ENCODE measurements at places on chromosomes 2 and 18.

DNA sequence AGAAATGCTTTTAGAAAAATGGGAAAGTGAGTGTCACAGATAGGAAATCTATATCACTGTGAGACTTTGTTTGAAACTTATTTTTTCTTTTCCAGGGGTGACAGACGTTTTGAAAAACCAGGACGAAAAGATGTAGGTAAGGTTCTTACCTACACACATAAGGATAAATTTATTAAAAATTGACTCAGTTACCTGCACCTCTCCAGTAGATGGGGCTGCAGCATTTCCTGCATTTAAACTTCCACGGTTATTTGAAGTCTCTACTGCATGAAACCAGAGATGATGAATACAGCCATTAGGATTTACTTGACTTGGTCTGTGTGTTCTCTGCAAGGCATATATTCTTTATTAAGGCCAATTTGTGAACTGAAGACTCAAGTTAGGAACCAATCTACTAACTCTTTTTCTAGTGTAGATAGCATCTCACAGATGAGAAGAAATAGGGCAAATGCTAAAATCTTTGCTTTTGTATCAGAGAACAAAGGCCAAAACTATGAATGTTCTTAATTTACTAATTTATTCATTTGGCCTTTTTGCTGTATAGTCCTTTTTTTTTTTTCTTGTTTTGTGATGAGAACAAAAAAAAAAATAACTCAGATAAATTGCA is 15.0 kb downstream of the KCNJ13 start:
- no peak for DNase-seq

DNA sequence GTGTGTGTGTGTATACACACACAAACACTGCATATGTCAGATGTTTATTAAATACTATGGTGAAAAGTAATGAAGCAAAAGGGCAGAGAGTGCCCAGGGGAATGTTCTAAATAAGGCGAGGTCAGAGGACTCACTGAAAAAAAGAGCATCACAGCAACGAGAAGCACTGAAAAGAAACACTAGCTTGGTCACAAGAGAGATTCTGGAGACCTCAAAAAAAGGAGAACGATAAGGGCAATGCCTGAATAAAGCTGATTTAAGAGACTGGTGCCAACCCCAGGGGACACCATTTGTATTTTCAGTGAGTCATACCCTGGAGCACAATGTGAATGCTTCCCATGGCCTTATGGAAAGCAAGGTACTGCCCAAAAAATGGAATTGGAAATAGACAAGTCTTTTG is 14.5 kb downstream of the SLC40A1 start:
- DNase-seq, result no peak

DNA sequence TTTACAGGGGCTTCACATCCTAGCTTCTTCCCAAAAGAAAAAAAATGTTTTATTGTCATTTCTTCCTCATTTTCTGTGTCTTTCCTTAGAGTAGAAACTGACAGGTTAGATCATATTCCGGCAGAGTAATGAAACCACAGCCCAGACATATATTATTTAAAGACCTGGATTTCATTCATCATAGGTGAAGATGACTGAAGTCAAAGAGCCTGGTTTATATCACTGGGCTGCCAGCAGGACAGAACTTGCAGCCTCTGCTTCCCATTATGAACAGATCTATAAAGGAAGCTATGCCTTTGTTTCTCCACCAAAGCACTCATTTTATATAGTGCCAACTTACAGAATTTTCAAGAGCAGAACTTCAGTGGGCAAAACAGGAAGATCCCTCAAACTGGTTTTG is 137.9 kb downstream of the METTL4 start:
- DNase-seq, result no peak

DNA sequence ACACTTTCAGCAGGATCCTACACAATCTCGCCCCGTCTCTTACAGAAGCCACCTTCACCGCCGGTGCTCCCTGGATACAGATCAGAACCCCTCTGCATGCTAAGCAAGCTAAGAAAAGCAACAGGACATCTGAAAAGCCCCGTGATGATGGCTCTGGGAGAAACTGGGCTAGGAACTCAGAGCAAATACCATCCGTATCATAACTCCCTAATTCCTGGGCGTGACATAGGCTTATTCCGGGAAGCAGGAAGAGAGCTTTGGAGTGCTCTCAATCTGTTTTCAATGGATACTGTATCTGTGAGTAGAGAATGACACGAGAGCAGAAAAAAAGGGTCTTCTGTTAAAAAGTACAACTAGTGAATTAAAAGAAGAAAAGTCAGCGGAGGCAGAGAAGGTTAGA is 121.6 kb downstream of the SPP2 start:
- no peak for DNase-seq

- no peak for DNase-seq
These were observed 104.5 kb upstream of the TTC39C start for GRCh38 chr18:23910032-23910431.

- no peak for DNase-seq
These were observed 221.6 kb downstream of the PIK3C3 start for GRCh38 chr18:42176599-42176998.

GRCh38 chr2:205650450-205650849 is 31.9 kb upstream of the NRP2 start:
- DNase-seq, result no peak

DNA sequence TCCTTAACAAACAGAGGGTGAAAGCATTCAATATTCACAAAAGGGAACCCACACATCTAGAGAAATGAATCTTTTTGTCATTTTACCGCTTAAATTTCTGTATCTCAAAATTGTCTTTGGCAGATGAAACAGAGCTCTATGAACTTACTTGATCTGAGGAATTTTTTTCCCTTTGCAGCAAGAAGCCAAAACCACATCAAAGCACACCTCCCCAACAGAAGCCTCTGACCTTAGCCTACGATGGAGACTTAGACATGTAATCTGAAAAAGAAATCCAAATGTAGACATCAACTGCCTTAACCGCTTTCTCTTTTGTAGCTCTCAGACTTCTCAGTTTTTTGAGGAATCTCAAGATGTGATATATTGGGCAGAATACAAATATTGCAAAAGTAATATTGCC is 287.9 kb upstream of the HNMT start:
- DNase-seq, result no peak

GRCh38 chr2:98869272-98869641 is 66.8 kb downstream of the CRACDL start:
- DNase-seq, result no peak

GRCh38 chr2:181553244-181553643 is 96.1 kb downstream of the ITGA4 start:
- no peak for DNase-seq

GRCh38 chr2:133768658-133769435 is 200.6 kb upstream of the NCKAP5 start:
- no peak for DNase-seq

GRCh38 chr2:200247494-200247893 is 59.0 kb upstream of the SPATS2L start:
- no peak for DNase-seq

DNA sequence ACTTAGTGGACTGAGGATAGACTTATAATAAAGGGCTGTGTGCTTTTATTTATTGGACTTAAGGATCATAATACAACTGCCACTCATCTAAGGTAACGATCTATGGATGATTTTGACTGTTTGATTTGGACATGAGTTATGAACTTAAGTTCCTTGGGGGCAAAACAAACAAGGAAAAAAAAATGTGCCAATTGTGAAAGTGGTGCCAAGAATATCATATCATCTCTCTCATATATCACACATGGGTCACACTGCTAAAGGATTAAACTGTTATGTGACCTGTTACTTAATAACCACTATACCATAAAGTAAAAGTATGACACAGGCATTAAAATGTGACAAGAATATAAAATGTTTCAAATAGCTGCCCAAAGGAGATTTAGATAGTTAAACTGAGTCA is 886.3 kb downstream of the ERBB4 start:
- no peak for DNase-seq

DNA sequence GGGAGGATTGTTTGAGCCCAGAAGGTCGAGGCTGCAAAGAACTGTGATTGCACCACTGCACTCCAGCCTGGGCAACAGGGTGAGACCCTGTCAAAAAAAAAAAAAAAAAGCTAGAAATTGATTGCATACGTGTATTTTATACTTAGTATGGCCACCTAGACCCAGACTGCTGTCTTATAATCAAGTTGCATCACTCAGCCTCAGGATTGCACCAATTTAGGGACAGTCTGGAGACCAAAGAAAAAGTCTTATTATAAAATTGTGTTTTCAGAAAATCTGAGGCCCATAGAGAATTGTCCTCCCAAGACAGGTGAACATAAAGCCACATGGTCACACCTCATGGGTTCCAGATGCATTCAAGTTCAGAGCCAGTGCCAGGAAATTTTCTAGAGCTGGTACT is 17.1 kb upstream of the PLEKHM3 start:
- no peak for DNase-seq

DNA sequence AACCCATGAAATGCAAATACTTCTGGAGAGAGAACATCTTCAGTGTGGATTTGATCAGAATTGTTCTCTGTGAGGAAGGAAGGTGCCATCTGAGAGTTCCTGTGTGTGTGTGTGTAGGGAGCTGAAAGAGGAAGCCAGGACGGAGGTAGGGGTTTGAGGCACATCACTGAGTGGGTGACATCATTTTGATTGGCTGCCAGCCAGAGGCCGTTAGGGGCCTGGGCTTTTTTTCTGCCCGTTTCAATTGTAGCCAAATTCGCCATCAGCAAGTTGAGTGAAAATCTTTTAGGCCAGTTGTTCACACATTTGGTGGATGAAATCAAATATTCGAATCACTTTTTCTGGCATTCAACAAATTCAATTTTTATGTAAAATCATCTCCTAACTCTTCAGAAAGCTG is 48.9 kb downstream of the TSN start:
- no peak for DNase-seq

DNA sequence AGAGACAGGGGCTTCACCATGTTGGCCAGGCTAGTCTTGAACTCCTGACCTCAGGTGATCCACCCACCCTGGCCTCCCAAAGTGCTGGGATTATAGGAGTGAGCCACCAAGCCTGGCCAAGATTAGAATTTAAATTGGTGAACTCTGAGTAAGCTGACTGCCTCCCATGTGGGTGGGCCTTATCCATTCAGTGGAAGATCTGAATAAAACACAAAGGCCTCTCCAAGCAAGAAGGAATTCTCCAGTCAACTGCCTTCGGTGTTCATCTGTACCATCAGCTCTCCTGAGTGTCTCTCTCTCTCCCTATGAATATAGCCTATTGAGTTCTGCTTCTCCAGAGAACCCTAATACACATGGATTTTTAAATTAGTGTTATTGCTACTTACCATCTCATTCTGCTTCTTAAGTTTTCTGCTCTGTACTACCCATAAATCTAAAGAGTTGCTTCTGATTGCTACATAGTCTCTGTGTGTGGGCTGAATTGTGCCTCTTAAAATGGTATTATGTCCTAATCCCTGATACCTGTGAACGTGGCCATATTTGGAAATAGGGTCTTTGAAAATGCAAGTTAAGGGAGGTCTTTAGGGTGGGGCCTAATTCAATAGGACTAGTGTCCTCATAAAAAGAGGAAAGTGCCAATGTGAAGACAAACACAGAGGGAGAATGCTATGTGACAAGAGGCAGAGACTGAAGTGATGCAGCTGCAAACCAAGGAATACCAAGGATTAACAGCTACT is 36.3 kb downstream of the FBXO11 start:
- no peak for DNase-seq

DNA sequence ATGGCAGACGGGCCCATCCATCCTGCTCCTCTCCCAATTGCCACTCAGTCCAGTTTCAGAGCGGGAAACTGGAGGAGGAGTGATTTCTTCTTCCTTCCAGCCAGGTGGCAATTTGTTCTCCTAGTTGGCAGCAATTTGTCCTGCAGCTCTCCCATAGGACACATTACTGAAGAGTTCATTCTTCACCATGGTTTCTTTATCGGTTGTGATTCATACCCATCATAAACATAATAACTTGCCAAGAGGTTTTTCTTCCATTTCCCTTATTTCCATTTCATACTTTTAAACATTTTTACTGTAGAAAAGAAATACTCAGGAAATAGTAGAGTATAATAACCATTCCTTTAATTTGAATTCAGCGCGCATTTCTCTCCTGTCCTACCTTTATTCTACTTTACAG is 377.9 kb upstream of the RAB12 start:
- no peak for DNase-seq

- no peak for DNase-seq
These were observed 232 bp downstream of the SNED1 start for GRCh38 chr2:240998706-240998994.

- no peak for DNase-seq
These were observed 1334.8 kb upstream of the CELF4 start for GRCh38 chr18:38900445-38900844.

- no peak for DNase-seq
These were observed 61.3 kb downstream of the LONRF2 start for GRCh38 chr2:100260712-100261620.

DNA sequence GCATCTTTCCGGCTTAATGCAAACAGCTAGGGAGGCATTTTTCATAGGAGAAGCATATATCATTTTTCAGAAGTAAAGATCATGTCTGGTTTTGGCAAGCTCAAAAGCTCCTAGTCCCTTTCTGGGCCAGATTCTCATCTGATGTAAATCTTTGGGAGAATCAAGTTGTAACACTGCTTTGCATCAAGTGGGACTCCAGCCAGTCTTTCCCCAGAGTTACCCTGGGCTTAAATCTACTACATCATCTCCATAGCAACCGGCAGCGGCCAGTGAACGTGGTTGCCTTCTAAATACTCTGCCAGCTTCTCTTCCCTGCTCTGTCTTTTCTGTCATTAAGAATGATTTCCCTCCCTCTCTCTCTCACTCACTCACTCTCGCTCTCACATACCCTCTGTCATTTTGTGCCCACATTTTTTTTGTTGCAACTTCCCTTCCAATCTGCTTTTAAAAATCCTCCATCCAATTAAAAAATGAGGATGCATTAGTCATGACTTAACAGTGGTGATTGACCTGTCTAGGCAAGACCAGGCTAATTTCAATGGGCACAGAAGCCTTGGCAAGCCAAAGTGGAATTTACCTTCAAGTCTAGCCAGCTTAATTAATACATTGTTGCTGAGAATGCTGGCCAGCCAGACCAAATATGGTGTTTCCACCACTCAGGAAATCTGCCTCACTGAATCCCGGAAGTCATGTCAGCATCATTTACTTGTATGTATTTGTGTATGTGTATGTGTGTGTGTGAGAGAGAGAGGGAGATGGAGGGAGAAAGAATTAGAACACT is 93.0 kb downstream of the NRP2 start:
- no peak for DNase-seq

DNA sequence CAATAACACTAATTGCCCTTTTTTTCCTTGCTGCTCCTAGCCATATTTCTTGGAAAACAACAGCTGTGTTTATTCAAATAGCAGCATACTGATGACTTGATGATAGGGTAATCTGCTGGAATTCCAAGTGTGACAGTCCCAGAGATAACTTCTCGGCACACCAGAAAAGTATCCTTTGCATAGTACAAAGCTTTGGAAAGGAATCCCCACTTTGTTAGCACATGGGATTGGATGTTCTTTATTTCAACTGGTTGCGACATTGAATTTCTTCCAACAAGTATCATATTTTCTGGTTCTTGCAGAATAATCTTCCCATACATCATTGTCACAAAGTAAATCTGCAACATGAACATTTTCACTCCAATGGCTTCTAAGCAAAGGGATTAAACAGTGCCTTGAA is 445.8 kb upstream of the ACVR2A start:
- DNase-seq, result no peak

All from stimulated activated CD8-positive, alpha-beta memory T cell treated with anti-CD3 and anti-CD28 coated beads, Interleukin-15, amount 100 ng/mL, for 48 hours (primary cell).